ENCODE measurements at places on chromosomes 3 and 15.

DNA sequence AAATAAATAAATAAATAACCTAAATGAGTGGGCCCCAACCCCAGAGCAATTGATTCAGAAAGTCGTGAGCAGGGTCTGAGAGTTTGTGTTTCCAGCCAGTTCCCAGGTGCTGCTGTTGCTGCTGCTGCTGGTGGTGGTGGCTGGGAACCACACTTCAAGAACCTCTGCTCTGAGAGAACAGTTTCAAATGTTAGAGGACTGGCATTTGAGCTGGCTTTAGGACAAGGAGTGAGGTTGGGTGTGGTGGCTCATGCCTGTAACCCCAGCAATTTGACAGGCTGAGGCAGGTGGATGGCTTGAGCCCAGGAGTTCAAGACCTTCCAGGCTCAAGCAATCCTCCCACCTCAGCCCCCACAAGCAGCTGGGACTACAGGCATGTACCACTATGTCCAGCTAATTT, 123.1 kb upstream of the UBE2E1 start:
- DNase-seq = no peak

- DNase-seq = no peak
These were observed 262.0 kb downstream of the SHOX2 start for GRCh38 chr3:157844216-157844615.

DNA sequence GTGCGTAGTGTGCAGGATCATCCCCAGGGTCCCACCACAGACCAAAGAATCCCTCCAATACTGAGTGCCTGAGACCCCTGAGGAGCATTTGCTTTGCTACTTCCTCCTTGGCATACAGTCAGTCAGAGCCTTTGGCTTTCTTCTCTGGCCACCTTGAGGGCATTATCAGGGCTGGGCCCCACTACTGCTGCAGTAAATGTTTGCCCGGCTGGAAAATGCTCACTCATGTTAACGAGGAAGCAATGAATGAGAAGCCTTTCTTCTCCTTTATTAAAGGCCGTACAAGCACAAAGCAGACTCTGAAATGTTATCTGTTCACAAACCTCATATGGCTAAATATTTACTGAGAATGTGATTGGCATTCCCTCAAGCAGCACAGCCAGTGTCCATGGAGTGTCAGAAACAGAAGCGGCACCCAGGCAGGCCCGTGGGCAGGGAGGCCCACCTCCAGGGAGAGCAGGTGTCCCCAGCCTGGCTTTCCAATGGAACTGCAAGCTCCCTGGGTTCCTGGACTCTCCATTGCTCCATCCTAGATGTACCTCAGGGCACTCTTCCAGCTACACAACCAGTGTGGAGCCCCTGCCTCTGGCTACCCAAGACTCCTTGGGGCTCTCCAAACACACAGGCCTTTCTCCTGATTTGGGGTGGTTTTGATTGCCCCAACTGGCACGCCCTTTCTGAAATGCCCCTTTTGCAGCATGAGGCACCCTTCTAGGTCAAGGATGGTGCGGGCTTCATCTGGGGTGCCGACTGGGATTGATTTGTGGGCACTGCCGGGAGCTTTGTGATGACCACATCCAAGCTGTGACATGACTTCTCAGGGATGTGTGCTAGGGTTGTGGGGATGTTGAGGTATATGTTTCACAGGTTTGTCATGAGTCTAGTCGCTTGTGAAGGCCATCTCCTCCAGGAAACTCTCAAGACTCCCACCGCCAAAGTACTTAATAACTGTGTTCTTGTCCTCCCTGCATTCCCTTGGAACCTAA, 195.6 kb downstream of the FAM43A start:
- no peak for DNase-seq

- peak; percentile 27 for DNase-seq
These were observed 169.4 kb downstream of the TBC1D2B start for GRCh38 chr15:77907824-77908751.

DNA sequence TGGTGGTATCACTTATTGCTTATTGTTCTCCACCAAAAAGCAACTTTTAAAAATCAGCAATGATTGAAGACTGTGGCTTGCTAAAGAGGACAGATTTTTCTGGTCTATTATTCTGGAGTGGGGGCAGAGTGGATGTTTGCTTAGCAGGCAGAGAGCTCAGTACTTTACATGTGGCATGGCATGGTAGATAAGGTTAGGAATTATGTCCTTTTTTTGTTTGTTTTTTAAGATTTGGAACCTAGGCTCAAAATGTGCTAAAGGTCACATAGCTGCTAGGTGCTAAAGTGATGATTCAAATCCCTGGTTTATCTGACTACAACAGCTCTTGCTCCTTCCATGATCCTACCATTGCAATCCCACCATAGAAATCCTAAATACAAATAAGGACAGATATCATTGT, 331.0 kb upstream of the ADAMTS9 start:
- no peak for DNase-seq

GRCh38 chr3:61057464-61057863, 193.8 kb downstream of the FHIT start:
- DNase-seq = no peak

GRCh38 chr3:112327371-112327951, 5.5 kb upstream of the CD200 start:
- peak; percentile 27 for DNase-seq

Data from activated T-cell treated with anti-CD3 and anti-CD28 coated beads for 4 hours (primary cell).